Forelimb muscle (tissue), 1 donor: ENCODE measurements at places on chromosomes 7 and 10. TPM values are rescaled to one million over a fixed set of nuclear protein-coding genes. Genes with fewer than 3 reads are reported as not detected.

WNT2 gene
- 2.1 TPM for polyA plus RNA-seq

SUN1 gene
- 218 TPM for polyA plus RNA-seq

GIMAP6 gene
- polyA plus RNA-seq, result 14.0 TPM

- no peak for DNase-seq
Measured at GRCh38 chr7:122726881-122727280, 24.2 kb upstream of the RNF148 start.

GRCh38 chr10:122373721-122374120, 787 bp upstream of the PLEKHA1 start:
- DNase-seq, result no peak

DNA sequence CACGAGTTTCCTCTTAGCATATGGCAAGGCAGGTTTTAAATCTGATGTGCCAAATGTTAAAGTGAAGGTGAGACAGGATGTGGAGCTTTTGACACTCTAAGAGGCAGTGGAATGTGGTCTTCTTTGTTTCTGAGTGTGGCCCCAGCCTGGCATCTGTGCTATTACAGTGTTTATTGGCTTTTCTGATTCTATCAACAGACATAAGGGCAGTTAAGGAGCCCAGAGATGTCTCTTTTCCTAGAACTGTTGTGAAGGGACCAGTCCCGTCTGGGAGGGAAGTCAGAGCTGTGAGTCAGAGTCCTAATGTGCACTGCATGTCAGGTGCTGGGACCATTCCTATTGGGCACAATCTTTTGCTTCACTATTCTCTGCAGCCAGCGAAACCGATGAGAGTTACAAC, 32.5 kb downstream of the TRUB1 start:
- DNase-seq, result no peak
